Stimulated activated CD4-positive, alpha-beta T cell treated with anti-CD3 and anti-CD28 coated beads, Interleukin-4, amount 100 ng/mL, for 4 hours (primary cell): ENCODE measurements at places on chromosomes 11 and 22.

- no peak for DNase-seq
Observed at GRCh38 chr11:108797578-108798100, 132.8 kb downstream of the DDX10 start.

DNA sequence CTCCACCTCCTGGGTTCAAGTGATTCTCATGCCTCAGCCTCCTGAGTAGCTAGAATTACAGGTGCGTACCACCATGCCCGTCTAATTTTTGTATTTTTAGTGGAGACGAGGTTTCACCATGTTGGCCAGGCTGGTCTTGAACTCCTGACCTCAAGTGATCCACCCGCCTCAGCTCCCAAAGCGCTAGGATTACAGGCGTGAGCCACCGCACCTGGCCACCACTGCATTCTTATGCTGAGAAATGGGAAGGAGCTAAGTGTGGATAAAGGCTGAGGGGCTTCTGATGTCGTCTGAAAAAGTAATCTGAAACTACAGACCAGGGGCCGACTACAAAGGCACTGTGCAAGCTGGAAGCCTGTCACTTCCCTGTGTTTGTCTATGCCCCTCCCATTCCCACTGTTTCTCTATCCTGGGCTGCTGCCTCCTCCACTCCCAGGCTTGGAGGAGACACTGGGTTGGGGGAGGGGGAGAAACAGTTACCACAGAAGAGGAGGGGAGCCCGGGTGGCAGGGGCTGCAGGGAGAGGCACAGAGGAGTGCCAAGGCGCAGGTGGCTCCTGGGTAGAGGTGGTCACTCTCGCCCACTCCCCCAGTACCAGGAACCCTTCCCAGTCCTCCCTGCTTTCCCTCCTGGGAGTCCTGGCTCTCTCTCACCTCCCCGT is 2.9 kb upstream of the MTA2 start:
- no peak for DNase-seq

- DNase-seq: no peak
Observed at GRCh38 chr11:36390963-36391471, 94.9 kb downstream of the PRR5L start.

DNA sequence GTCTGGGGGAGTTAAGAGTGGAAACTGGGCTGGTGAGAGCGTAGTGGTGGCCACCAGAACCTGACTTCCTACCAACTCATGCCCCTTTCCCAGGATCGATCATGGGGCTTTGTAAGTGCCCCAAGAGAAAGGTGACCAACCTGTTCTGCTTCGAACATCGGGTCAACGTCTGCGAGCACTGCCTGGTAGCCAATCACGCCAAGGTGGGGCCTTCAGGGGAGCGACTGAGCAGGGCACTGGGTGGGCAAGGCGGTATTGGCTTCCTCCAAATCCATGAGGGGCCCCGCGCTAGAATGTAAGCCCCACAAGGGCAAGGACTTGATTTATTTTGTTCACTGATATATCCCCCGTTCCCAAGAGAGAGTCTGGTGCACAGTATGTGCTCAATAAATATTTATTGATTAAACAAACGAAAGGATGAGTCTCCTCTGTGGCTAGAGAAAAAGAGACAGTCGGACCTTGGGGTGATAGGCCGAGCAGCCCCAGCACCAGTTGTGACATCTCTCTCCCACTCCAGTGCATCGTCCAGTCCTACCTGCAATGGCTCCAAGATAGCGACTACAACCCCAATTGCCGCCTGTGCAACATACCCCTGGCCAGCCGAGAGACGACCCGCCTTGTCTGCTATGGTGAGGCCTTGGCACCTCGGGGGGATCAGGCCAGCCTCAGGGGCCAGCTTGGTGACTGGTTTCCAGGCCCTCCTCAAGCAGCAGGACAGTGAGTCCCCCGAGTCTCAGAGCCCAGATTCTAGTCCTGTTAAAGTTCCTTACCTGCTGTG is 765 bp downstream of the ZFPL1 start:
- no peak for DNase-seq

- DNase-seq: peak; percentile 10
Observed at GRCh38 chr11:94325681-94326080, 21.3 kb downstream of the IZUMO1R start.

DNA sequence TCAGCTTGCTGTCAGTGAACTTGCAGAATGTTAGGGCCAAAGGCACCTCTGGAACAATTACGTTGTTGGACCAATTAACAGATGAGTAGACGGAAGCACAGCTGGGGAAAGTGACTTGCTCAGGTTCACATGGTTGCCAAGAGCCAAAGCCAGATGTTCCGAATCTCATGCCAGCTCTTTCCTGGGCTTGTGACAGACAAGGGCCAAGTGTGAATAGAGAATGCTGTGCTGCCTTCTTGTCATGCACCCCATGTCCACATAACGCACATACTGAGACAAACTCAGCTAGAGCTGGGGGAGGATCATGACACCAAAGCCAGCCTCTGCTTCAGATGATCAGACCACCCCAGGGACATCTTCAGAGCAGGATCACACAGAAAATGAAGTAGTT is 616.3 kb downstream of the INSC start:
- DNase-seq: no peak

GRCh38 chr11:28420099-28420498 is 311.9 kb downstream of the METTL15 start:
- no peak for DNase-seq

DNA sequence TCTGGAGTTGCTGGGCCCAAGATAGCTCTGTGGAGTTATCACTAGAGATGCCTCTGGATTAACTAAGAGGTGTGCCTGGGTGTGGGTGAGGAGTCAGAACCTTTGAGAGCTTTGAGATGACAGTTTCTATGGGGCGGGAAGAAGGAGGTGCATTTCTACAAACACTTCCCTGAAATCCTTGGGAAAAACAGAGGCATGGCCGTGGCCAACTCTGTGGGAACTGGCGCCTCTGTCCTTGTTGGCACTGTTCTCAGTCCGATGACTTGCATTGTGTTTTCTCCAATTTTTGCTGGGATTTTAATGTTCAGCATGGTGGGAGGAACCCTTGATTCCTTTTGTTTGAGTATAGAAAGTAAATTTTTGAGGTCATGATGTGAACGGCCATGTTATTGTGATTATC is 115.8 kb upstream of the PARVA start:
- DNase-seq: no peak

DNA sequence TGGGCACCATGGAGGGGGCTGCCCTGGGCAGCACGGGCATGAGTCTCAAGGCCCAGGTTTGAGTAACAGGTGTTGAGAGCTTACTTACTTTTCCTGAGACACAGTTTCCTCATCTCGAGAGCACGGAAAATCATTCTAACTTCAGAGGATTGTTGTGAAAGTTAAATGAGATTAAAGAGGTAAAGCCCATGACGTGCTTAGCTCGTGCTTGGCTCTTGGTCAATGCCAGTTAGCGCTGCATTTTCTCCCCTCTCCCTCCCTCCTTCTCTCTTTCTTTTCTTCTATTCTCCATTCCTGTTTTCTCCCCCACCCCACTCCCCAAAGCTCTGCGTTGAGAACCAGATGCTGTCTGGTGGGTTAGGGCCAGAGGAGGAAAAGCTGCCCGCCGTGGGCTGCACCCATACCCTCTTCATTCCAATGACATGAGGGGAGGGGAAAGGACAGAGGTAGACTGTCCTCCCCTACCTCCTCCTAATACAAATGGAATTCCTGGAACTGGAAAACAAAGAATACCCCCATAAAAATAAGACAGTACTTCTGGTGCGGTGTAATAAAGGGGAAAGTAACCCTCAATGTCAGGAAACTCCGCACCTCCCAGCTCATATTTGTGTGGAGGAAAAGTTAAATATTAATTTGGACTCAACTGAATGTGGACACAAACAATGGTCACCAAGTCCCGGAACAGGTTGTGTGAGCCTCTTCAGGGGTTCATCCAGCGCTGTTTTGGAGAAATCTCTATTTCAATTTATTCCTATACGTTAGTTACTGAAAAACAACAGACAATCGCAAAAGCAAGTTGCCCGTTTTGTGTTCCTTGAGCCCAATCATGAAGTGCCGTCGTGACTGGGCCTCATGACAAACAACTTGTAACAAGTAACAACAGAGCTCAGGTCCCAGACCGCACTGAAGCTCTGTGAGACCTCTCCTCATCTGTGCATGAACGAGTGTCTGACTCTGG is 54.8 kb upstream of the B3GAT1 start:
- no peak for DNase-seq

DNA sequence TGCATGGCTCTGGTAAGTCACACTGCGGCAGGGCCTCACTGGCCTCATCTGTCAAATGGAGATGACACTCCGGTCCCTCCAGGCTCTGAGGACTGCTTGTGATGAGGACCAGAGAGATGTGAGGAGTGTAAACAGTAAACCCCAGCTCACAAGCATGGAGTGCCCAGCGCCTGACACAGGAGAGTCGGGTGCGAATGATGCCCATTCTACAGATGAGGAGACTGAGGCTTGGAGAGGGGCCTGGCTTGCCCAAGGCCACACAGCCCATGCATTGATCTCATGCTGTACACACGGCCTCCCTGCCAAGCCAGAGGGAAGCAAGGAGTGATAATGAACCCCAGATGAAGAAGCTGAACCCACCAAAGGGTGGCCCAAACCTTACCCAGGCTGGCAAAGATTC is 37.2 kb downstream of the ELFN2 start:
- no peak for DNase-seq

- DNase-seq: no peak
Observed at GRCh38 chr11:29432719-29433325, 584.0 kb downstream of the KCNA4 start.

DNA sequence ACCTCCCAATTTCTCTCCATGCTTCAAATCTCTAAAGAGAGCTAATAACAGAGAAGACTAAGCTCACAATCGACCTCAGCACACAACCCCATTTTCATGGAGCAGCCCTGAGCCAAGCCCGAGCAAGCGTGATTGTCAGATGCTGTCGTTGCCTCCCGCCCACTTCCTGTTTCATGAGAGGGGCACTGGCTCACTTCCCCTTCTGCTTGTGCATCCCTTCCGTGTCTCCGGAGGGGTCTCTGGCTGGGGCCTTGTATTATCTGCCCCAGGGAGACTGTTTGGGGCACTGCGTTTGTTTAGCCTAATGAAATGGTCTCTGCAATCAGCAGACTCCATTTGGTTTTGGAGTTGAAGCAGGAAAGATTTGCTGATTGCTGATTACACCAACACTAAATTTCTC is 181.3 kb upstream of the SEZ6L start:
- DNase-seq: no peak

- no peak for DNase-seq
Observed at GRCh38 chr11:48104568-48104924, 112.1 kb upstream of the OR4B1 start.

GRCh38 chr22:41341990-41342389 is 39.8 kb upstream of the TEF start:
- peak; percentile 10 for DNase-seq

- no peak for DNase-seq
Observed at GRCh38 chr22:35802885-35803284, 85.2 kb downstream of the APOL5 start.

DNA sequence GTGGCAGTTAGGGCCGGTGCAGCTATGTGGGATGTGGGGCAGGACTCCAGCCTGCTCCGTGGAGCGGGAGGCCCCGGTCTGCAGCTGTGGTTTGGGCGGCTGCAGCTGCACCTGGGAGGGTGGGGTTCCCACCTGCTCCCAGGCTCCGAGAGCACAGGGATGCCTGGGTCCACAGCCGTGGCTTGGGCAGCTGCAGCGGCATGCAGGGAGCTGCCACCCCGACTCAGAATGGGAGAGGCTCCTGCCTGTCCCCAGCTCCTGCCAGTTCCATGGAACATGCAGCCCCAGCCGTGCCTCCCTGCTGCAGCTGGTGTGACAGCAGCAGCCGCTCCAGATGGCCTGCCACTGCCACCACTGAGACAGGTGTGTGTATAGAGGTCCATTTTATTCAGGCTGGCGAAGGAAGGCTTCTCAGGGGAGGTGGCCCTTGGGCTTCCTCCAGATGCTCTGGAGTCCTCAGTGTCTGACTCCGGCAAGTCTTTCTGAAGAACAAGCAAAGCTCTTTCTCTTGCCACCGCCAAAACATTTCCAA is 21.8 kb upstream of the UPK3A start:
- DNase-seq: no peak

DNA sequence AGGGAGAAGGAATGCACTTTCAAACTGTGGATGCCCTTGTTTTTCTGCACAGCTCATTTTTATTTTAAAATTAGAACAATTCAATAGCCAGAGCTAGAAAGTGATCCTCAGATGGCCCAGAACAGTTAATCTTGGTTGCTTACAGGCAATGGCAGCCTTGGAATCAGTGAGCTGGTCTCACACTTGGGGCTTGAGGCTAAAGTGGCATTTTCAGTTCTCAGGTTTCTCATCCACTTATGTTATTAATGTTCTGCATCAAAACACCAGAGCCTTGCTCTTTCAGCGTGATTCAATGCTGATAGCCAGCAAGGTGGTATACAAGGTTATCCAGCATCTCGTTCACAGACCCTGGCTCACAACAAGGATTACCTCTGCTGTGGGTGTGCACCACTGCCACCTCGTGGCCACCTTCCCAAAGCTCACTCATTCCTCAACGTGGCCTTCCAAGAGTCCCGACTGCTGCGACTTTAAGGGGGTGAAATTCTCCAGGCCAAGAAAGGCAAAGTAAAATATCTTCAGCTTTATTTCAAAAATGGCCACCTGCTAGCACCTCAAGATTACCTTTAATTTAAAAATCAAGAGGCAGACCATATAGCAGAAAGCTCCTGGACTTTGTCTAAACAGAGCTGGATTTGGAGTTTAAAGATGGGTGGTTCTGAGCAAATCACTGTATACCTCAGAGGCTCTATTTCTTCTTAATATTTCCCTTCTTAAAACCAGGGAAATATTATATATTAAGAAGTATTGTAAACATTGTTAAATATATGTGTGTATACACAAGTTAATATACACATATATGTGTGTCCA is 34.2 kb upstream of the FSHB start:
- DNase-seq: peak; percentile 4
